ENCODE measurements at places on chromosomes 1 and 21.
A peak's percentile ranks its signal among the peaks of the same experiment; 100 is the strongest.

GRCh38 chr1:115546846-115547245 lies 94.9 kb upstream of the VANGL1 start:
- no peak for DNase-seq

- no peak for DNase-seq
These were observed 21.5 kb downstream of the FGGY start for GRCh38 chr1:59318271-59318860.

DNA sequence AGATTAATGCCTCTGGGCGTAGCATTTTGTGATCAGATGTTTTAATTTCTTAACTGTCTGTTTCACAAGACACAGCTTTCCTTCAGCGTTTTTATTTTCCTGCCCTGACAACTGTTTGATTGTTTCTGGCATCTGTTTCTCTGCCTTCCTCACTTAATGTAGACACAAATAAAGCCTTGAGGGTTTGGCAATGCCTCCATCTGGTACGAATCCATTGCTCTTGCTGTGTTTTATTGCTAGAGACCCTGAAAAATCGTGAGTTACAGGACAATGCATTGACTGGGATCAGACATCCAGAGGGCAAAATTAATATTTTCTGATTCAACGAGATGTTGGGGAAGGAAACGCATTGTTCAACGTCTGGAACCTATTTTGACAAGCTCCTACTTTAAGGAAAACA lies 363.5 kb downstream of the MRPL39 start:
- DNase-seq, result no peak

DNA sequence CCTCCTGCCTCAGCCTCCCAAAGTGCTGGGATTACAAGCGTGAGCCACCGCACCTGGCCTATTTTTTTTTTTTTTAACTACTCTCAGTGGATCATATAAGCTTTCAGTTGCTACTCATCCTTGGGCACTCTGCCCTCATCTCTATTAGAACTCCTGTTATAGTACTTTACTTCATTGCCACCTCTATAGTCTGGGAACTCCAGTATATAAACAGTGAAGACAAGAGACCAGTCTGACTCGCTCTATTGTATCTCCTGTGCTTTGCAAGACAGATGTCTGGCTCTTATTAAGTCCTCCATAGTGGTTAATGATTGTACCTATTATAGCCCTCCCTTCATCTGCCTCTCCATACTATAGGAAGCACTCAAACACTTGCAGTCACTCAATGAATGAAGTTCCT lies 15.1 kb downstream of the KHDRBS1 start:
- DNase-seq, result no peak

DNA sequence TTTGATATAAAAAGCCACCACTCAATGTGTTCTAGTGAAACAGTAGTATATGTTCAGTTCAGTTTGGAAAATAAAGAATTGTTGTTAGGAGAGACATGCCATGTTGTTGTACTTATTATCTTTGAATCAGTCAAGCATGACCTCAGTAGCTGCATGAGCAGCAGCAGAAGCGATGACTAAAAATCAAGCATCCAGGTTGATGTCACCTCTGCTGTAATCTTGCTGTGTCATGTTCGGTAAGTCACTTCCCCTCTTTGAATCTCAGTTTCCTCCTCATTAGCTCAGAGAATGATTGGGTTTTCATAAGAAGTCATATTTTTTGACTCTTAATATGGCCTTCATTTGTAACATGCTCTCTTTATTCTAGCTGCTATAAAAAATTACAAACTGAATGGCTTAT lies 428.4 kb upstream of the B3GALT2 start:
- no peak for DNase-seq

GRCh38 chr21:34883491-34884271 lies 165.4 kb downstream of the RUNX1 start:
- DNase-seq, result no peak

DNA sequence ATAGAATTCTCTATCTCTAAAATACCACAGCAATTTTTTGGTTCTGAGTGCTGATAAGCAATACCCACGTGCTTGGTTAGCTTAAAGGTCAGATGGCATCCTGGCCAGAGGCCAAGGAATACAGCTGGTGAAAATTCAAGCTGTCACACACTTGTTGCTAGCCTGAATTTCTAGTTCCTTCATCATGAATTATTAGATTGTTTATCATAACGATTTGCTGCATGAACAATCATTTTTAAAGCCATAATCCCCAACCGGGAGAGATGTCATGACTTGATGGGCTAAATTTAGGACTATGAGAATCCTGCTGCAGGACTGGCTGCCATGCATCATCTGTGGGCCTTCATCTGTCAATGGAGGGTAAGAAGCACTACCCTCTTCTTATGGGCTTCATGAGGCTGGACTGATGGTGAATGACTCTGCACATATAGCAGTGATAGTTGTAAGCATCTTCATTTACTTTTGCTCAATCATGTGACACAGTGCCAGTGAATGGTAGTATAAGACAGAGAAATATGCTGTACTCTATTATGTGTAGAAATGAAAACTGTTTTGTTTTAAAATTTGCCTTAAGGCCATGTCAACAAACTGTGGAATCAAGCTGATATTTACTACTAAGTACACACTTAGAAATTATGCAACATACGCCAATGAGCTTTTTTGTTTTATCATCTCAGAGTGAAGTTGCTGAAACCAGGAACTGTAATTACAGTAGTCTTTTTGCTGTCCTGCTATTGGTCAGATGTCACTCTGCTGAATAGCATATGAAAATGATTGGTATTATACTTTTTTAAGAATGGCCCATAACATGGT lies 80.5 kb upstream of the RALGPS2 start:
- peak; percentile 5 for DNase-seq
